ENCODE measurements at places on chromosomes 7 and 10.

DNA sequence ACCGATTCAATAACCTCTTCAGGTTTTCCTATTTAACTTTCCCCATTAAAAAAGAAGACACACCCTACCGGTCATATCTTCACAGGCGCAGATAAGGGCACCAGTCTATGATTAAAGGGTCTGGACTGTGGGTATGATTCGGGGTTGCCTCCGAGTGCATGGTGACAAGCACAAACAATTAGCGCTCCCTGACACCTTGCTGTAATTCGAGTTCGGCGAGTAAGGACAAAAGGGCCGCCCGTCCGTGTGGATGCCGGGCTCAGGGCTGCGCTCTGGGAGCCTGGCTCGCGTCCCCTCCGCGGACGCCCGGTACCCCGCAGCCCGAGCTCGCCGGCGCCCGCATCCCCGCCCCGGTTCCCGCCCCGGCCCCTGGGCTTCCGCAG, 111.9 kb upstream of the RHEB start:
- DNase-seq: peak; percentile 80

DNA sequence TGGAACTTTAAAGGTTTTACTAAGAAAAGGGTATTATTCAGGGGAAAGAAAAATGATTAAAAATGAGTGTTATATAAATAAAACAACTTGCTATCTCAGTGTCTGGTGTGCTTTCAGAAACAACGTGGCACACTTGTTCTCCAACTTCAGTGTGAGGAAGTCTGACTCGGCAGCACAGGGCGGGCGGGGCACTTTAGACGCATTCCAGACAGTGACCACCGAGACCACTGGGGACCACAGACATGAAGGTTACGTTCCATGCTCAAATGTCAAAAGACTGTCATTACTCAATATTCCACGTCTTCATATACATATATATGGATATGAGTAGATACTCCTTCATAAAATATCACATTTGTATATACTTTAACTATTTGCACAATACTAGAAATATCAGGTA, 87.0 kb downstream of the LARP4B start:
- no peak for DNase-seq

GRCh38 chr7:15580604-15581351, 19.0 kb upstream of the AGMO start:
- no peak for DNase-seq

GRCh38 chr7:100675581-100676350, 2.2 kb downstream of the GNB2 start:
- peak; percentile 87 for DNase-seq

DNA sequence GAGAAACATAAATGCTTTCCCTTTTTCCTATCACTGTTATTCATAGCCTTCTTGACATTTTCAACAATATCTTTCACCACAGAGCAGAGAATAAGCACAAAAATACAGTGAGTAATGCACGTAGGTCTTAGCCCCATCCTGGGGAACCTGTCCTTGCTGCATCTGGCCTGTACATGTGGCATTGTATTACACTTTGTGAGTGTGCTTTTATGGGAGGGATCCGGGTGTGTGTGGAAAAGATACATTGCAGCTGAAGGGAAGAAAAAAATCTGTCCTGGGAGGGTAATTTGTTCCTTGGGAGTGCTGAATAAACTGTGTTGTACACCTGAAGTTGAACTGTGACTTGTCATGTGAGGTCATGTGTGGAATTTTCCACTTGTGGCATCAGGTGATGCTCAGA, 422.7 kb upstream of the LRGUK start:
- no peak for DNase-seq

DNA sequence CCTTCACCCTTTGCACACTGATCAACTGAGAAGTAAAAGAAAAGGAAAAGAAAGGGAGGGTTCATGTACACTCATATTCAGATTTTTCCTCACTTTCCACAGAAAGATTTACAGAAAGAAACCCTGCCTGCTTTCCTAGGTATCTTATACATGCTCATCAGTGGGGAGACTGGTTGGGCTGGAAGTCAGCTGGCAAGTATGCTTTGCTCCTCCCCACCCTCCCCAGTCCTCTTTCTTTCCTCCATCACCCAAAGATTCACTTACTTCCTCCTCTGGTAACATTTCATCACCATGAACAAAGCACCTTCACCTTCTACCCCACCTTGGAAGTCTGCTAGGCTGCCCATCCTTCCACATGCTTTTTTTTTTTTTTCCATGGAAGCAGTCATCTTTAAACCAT, 153.2 kb upstream of the NRBF2 start:
- DNase-seq: no peak

DNA sequence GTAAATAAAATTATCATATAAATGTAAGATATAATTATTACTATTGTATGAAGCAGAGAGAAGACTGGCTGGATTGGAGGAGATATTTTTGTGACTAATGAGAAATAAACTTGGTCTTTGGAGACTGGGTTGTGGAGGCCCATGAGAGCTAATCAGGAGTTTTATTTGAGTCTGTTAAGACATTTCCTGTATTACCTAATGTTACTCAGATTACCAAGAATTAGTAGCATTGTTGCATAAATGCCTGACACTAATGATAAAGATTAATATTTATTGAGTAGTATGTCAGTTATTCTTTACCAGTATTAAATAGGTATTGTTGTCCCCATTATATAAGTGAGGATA, 7.1 kb downstream of the CCDC126 start:
- DNase-seq: no peak

GRCh38 chr7:30938435-30939316, 25.1 kb upstream of the GHRHR start:
- peak; percentile 90 for DNase-seq

DNA sequence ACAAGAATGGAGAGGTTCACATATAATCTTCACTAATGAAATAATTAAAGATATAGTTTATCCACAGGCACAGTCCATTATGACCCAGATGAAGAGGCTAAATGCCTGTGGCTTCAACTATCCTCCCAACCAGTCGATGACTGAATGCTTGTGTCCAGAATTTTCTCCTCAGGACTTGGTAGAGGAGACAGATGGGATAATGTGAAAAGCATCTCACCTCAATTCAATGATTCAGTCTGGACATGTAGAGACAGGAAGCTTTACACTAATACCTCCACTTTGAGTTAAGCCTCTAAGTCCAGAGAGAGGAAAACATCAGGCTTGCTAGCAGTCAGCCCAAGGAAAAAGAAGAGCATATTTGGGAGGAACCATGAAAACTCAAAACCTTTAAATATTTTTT, 59.1 kb upstream of the COL1A2 start:
- no peak for DNase-seq

DNA sequence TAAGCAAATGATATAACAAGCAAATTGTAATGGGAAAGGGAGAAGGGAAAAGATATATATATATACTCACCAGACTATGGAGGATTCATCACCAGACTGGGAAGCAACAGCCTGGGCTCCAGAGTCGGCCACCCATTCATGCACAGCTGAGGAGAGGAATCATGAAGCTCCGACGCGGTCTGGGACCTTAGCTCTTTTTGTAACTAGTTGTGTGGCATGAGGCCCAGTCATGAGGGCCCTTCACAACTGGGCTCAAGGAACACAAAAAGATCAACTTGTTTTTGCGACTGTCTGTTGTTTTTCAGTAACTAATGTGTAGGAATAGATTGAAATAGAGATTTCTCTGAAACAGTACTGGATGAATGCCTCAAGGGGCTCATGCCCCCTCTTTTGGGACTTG, 911.2 kb downstream of the TYW1 start:
- DNase-seq: no peak
